Hematopoietic multipotent progenitor cell (in vitro differentiated cells): ENCODE measurements at places on chromosomes 12 and 14.

DNA sequence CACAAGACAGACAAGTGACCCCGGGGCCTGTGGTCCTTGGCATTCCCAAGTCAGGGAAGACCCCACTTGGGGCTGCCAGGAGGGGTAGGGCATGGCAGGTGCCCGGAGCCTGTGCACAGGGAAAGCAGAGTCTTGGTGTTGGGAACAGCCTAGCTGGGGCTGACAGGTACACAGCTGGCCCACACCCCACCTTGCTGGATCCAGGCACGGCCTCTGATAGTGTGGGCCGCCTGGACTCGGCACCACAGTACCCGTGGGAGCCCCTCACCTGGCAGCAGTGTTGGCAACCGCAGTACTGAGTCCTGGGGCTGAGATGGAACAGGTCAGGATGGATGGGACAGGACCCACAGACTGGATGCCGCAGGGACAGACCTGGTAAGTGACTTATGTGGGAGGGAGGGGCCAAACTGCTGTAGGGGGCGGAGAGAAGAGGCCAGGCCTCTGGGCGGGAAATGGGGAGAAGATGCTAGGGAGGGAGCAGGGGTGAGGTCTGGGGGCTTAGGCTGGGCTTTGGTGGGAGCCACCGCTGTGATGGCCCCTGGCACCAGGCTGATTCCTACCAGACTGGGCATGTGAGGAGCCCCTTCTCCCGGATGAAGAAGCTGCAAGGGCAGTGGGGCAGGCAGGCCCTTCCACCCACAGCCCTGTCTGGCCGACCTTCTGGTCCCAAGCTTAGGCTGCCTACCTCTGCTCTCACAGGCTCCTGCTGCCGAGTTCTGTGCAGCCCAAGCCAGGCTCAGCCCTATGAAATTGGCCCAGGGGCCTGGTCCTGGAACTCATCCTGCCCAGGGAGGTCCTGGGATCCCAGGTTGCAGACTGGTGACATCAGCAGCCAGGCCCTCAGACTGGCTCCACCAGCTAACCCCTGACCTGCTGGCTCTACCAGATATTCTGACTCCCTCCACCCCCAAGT, at the start of gene TGM1:
Gene TGM1 (minus strand): TSS at position 357 of the 913 bp plus-strand sequence. CDS start 825 bp downstream, outside the sequence.
- no peak for DNase-seq

DNA sequence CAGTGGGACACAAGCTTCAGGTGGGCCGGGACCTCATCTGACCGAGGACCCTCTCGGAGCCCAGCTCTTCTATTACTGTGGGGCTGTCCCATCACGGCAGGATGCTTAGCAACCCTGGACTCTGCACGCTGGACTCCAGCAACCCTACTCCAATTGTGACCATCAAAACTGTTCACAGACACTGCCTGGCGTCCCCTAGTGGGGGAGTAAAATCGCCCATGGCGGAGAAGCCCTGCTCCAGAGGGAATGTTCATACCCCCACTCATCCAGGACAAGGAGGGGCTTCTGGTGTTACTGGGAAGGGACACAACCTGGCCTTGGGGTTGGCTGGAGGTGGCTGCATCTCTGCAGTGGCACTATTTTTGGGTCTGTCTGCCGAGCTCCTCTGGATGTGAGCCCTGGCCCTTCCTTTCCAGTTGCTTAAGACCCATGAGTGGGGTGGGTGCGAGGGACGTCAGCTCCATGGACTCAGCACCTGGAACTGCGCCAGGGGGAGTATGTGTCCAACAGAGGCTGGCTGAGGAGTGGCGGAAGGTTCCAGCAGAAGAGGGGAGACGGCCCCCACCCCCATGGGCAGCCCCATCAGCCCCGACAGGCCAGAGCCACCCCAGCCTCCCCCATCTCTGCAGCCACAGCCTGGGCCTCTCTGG, 103.8 kb downstream of the RFLNA start:
- no peak for DNase-seq

DNA sequence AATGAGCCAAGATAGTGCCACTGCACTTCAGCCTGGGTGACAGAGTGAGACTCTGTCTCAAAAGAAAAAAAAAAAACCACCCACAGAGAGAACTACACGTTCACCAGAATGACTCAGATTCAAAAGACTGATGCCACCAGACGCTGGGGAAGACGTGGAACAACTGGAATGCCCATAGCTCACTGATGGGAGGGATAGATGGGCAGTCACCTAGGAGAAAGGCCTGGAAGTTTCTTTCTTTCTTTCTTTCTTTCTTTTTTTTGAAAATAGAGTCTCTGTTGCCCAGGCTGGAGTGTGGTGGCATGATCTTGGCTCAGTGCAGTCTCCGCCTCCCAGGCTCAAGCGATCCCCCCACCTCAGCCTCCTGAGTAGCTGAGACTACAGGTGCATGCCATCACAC, 10.0 kb upstream of the KLC1 start:
- DNase-seq: no peak

- no peak for DNase-seq
Measured at GRCh38 chr12:3463921-3464320, 27.1 kb upstream of the PRMT8 start.

GRCh38 chr12:114752217-114752616, 68.2 kb upstream of the TBX3 start:
- DNase-seq: no peak

DNA sequence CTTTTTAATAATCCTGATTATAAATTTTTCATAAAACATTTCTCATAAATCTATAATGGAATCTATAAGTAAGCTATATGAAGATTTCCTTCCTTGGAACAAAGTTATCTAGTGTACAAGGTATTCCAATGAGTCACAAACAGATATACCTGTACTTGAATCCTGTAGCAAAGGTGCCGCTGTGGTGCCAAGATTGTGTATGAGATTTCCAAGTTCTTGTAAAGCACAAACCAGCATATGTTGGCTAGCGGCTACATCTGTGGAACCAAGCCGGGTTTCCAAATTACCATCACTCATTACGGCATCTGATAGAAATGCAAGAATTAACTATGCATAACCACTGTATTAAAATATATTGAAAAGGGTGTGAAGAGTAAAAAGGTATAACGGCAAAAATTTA, 34.1 kb downstream of the HEATR5A start:
- no peak for DNase-seq

GRCh38 chr14:59301354-59301753, 112.9 kb downstream of the DAAM1 start:
- DNase-seq: peak; percentile 82

DNA sequence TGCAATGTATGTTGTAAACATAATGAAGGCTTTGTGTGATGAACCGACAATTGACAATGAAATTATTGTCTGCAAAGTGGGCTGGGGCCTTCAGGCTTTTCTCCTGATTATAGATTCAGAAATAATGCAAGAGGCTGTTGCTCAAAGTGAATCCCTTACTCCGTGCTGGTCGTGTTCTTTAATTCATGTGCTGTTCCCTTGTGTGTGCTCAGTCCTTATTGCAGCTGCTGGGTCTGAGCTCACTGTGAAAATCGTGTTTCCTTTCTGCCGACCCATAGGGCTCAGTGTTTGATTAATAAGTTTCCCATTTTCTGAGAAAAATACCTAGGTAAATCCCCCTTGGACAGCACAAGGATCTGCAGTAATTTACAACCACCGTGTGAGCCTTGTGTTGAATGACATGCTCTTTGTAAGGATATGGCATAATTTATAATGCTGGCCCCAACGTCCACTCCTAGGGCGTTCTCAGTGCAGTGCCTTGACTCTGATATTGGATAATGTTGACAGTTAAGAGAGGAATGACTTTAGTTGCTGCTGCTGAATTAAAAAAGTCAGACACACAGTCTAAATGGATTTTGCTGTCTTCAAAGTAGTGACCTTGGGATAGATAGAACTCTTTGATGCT, 81.6 kb downstream of the RGS6 start:
- no peak for DNase-seq
